ENCODE measurements at places on chromosomes 3 and 15. TPM values are rescaled to one million over a fixed set of nuclear protein-coding genes. Genes with fewer than 3 reads are reported as not detected.

GRCh38 chr15:84598993-84599392 lies 1.8 kb upstream of the ZSCAN2 start:
- no peak for DNase-seq

LARP6 gene
- total RNA-seq = not detected

- no peak for DNase-seq
Measured at GRCh38 chr3:128559486-128560225, 66.7 kb upstream of the GATA2 start.

DNA sequence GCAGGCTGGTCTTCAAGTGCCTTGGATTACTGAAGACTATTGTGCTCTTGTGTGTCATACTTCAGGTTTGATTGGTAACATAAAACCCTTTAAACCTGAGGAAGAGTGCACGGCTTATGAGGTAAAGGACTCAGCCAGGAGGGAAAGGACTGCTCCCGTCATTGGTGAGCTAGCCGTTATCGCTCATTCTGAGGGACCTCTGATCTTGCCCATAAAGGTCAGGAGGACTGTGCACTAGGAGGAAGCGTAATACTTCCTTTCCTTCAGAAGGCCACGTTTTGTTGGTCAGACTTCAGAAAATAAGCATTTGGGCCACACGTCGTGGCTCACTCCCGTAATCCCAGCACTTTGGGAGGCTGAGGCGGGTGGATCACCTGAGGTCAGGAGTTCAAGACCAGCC lies 37.7 kb downstream of the PXK start:
- no peak for DNase-seq

DNA sequence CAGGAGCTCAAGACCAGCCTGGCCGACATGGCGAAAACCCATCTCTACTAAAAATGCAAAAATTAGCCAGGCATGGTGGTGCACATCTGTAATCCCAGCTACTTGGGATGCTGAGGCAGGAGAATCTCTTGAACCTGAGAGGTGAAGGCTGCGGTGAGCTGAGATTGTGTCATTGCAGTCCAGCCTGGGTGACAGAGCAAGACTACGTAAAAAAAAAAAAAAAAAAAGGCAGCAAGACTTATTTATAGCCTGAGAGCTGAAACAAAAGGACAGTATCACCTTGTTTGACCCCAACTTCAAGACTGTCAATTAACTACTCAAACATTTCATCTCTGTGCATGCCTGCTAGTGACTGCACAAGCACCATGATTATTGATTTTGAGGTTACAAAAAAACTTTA lies 478.9 kb upstream of the GBE1 start:
- no peak for DNase-seq

DNA sequence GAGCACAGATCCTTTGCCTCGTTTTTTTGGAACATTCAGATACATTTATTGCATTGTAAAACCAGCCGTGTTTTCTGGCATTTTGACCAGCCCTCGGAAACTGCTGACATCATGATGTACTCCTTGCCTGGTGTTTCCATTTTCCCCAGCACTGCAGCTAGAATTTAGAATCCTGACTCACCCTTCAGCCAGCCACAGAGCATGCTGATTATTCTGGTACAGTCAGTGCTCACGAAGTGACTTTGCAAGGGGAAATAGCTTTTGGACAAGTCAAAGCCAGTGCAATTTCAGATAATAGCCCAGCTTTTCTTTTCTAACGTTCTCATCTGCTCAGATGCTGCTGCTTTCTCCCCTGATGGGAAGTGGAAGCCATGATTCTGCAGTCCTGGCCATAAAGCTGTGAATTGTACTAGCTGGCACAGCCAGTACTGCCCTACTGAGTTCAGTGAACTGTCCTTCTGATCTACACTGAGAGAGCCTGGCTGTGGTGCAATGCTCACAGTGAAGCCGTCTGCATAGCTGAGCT lies 12.1 kb upstream of the CNBP start:
- DNase-seq = no peak

KIF9 gene
- 3.2 TPM for total RNA-seq

DNA sequence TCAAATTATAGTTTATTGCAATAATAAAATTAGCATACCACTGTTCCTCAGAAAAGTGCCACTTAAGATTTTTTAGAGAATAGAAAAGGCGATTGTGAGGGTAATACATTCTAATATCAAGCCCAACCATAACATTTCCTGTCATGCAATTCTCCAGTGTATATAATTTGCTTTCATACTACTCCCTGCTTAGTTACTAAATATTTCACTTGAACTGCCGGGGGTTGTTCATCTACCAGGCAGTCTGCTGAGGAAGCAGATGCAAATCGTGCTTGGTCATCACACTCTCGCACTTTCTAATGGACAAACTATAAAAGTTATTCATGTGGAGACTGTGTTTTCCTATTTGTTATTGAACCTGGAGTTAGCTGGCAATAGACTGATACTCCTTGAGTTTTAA lies 645.6 kb upstream of the CBLB start:
- no peak for DNase-seq

All from CD4-positive, alpha-beta memory T cell (primary cell).